ENCODE measurements at places on chromosomes 2 and 18.
A peak's percentile ranks its signal among the peaks of the same experiment; 100 is the strongest.

DNA sequence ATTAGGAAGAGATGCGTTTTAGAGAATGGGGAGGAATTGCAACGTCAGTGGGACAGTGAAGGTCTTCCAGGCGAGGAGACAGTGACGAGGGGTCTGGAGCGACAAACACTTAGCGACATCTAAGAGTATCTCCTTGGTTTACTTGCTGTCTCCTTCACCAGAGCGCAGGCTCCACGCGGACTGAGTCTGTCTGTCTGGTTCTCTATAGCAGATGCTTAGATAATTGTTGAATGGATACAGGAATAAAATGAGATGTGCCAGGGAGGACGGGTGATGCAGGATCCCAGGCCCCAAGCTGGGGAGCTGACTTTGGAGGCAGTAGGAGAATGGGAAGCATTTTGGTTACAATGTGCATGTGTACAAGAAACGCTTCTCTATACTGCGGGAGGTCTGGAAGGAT, 56.9 kb upstream of the SMAD7 start:
- no peak for DNase-seq

DNA sequence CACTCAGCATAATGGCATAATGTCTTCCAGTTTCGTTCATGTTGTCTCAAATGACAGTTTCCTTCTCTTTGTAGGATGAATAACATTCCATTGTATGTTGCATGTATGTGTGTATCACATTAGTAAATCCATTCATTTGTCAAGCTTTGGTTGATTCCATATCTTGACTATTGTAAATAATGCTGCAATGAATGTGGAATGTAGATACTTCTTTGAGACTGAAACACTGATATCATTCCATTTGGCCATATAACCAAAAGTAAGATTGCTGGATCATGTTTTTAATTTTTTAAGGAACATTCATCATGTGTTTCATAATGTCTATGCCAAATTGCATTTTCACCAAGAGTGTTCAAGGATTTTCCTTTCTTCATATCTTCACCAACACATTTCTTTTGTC, 1711.4 kb upstream of the PIK3C3 start:
- DNase-seq = no peak

DNA sequence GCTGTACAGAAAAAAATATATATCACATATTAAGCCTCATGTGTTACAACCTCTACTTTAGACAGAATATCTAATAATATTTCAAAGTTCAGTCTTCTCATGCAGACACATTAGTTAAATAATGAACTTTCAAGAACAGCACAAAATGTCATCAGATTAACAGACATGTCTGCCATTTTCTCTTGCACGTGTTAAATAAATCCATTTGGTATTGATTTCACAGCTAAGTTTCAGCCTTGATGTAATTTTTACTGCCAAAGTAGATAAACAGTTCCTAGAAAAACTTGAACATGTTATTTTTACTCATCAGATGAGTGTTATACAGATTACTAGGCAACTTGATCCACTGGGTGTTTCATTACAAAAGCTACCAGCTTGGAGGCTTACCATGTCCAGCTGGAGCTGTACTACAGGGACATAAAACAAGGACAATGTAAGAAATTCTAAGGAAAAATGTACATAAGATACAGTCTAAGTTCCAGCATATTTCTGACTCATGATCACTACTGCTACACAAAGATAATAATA, 290.7 kb upstream of the DDX18 start:
- no peak for DNase-seq

DNA sequence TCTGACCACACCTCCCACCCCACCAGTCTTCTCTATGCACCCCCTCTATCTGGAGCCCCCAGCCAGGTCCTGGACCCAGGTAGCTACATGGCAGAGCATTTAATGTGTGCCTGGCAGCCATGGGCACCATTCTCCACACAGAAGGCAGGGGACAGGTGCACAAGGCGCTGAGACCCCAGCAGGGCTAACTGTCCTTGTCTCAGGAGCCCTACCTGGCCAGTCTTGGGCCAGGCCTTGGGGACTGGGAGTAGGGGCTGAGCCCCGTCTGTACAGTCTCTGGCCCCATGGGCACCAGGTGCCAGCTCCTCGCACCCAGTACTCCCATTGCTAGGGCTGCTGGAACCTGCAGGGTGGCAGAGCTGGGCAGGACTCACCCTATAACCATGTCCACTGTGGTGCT, 2.9 kb downstream of the GNLY start:
- no peak for DNase-seq

DNA sequence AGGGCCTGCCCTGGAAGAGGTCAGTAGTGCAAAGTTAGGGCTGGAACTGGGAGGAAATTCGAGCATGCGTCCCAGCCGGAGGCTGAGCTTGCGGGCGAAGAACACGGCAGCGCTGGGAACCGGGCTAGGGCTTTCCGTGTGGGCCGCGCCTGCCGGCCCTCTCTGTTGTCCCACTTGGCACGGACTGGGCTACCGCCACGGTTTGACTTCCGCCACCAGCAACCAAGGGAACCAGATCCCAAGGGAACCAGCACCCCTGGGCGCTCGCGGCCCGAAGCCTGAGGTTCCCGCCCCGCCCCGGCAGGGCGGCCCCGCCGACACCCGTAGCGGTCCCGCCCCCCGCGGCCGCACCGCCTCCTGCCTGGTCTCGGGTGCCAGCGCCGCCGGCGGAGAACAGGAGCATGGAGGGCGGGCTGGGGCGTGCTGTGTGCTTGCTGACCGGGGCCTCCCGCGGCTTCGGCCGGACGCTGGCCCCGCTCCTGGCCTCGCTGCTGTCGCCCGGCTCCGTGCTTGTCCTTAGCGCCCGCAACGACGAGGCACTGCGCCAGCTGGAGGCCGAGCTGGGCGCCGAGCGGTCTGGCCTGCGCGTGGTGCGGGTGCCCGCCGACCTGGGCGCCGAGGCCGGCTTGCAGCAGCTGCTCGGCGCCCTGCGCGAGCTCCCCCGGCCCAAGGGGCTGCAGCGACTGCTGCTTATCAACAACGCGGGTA, at the start of gene SPR:
TSS of gene SPR (plus strand) at position 377 of the 708 bp plus-strand sequence. CDS start at position 402, 25 bp downstream.
- DNase-seq = peak; percentile 88

GRCh38 chr2:119086327-119086726, 72.2 kb downstream of the C1QL2 start:
- DNase-seq = no peak

GRCh38 chr2:68746408-68746807, 11.8 kb downstream of the ARHGAP25 start:
- no peak for DNase-seq

DNA sequence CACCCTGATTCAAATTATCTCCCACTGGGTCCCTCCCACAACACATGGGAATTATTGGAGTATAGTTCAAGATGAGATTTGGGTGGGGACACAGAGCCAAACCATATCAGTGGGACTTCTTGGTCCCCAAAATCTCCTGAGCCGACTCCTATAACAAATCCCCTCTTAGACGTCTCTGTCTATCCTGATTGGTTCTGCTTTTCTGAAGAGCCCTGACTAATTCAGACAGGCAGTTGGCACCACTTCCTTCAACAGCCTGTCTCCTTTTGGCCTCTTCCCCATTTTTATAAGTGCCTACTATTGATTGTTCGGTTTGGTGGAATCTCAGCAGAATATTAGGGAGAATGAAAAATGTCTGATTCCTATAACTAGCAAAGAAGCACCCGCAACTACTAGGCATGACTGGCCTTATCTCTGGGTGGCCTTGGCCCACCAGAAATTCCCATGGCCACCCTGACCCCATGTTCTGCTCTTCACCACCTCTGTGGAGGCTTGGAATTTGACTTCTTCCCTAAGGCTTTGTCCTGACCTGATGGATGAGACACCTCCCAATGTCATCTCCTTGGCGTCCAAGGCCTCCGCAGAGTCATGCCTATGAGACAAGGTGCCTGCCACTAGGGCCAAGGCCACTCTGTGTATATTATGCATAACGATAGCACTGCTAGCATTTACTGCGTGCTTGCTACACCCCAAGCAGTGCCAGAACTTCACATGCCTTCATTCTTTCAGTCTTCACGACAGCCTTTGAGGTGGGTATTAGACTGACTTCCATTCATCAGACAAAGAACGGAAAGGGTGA, 218.9 kb upstream of the COPS8 start:
- no peak for DNase-seq

- DNase-seq = peak; percentile 36
Observed at GRCh38 chr2:67462738-67463496, 65.8 kb downstream of the ETAA1 start.
